Stromal cell of bone marrow (primary cell): ENCODE measurements at places on chromosomes 16 and 17.
A peak's percentile ranks its signal among the peaks of the same experiment; 100 is the strongest.

GRCh38 chr16:12868788-12869187, 32.6 kb upstream of the SHISA9 start:
- DNase-seq: no peak

DNA sequence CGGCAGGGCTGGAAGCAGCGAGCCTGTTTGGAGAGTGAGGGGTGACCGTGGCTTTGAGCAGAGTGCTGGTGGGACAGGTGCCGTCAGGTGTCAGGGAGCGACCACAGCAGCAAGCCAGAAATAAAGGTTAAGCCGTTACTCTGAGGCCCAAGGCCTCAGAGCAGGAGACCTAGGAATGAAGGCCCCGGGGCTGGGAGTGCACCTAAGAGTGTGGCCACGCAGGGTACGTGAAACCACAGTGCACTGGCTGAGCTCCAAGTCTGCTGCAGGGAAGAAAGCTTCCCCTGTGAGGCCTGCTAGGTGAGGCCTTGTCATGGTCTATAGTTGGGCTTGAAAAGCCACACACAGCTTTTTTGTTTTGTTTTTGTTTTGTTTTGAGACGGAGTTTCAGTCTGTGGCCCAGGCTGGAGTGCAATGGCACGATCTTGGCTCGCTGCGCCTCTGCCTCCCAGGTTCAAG, 8.7 kb downstream of the CLUAP1 start:
- no peak for DNase-seq

- DNase-seq: no peak
These were observed 11.8 kb downstream of the UTS2R start for GRCh38 chr17:82383411-82383810.

DNA sequence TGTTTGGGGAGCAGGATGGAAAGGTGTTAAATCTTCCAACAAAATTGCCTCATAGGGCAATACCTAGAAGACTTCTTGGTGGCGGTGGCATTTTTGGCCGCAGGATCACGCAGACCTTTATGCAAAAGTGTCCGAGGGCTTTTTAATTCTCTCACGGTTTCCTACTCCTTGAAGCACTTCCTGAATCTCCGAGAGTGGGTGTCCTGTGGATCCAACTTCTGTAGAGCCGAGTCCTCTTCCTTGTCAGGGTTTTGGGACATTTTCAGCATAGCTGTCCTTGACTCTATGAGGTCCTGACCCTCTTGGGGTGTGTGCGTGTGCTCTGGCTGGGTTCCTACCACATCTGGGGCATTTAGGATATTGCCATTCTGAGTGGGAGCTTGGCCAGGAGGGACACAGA, 31.7 kb downstream of the IL21R start:
- no peak for DNase-seq

- DNase-seq: peak; percentile 50
These were observed 46.2 kb downstream of the GNAO1 start for GRCh38 chr16:56237451-56237930.

- DNase-seq: no peak
These were observed 2.5 kb downstream of the FUS start for GRCh38 chr16:31182391-31182790.
